Stimulated activated CD4-positive, alpha-beta T cell treated with anti-CD3 and anti-CD28 coated beads, TNF-alpha, amount 100 ng/mL, for 1 hour (primary cell): ENCODE measurements at places on chromosomes 2 and 18.

DNA sequence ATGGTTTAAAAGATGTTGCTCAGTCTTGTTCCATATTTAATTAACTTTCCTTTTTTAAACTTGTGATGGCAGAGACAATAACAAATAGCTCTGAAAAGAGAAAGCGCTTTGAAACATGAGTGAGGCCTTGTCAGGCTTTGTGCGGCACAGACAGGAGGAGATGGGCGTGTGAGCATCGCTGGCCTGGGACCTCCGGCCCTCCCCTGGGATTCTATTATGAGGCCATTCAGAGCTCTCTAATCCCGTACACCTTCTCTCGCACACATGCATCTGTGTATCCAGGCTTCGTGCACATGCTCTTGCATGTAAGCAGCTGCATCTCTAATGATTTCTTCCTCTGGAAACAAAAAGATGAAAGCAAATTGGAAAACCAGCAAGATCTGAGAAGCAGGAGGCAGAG lies 313.7 kb downstream of the ZNF521 start:
- DNase-seq, result no peak

DNA sequence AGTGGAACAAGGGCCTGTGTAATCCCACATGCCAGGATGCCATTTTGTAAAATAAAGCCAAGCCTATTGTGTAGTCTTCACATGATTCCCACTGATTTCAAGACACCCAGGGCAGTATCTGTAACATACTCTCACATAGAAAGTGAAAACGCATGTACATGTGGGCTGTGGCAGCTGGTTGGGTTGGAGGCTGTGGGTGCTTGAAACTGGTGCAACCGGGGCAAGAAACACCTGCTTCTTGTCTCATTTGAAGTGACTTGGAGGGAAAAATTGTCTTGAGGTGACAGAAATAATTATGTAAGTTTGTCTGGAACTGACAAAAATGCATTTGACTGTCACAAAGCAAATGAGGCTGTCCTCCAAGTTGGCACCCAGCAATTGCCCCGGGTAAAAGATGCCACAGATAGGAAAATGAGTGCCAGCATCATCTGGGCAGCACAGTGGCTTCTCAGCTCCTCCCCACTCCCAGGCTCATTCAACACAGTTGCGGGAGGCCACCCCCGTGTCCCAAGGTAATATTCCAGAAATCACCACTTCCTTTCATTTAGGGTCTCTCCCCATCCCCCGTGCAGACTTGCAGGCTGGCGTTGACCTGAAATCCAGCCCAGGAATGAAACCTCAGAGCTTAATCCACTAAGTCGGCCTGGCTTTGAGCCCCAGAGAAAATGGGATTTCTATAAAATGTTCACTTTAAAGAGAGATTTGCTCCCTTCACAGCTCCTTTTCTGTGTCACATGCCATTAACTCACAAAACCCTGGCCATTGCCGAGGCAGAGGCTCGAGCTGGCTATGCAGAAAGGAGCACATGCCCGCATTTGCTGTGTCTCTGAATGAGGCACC lies 293.9 kb upstream of the PARD3B start:
- no peak for DNase-seq

GRCh38 chr2:58072102-58072501 lies 25.5 kb downstream of the VRK2 start:
- DNase-seq, result no peak

GRCh38 chr2:159044804-159045286 lies 76.4 kb downstream of the TANC1 start:
- no peak for DNase-seq

DNA sequence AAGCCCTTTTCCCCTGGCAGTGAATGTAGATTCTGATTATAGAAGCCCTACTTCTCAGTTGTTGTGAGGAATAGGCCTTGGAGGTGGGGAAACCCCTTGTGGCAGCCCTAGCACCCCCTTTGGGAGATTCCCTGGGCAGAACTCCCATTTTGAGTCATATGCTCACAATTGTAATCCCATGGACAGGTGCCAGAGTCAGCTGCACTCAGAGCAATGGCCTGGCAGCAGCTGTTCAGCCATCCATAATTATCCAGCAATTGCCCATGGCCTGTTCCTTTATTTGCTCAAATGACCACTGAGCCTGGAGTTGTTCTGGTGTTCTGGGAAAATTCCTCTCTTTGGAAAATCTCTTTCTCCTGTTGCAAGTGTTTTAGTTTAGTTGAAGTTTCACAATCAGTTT lies 71.7 kb downstream of the PTRHD1 start:
- DNase-seq, result no peak

DNA sequence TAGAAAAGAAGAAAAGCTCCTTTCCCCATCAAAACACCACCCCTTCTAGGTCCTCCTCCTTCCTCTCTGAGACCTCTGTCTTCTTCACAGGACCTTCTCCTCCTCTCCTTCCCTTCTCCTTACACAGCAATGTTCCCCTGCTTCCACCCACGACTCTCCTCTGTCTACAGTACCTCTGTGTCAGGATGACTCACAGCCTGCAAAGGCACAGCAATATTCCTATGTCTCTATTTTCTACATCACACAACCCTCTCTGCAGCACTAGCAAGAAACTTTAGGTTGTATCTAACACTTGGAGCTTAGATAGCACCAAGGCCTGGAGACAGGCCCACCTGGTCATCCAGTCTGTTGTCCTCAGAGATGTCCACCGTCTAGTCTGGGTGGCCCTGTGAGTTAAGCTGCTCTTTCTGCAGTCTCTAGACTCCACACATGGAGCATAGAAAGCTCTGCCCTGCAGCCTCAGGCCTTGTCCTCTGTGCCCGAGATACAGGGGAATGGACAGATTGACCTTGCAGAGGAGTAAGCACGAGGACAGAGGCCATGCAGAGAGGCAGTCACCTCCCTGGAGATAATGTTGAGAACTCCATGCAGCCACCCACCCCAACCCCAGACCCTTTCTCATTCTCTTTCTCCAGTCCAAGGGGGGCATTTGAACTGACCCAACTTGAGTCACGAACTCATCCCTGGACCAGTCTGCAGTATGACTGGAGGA lies 212.0 kb downstream of the TNS1 start:
- no peak for DNase-seq

DNA sequence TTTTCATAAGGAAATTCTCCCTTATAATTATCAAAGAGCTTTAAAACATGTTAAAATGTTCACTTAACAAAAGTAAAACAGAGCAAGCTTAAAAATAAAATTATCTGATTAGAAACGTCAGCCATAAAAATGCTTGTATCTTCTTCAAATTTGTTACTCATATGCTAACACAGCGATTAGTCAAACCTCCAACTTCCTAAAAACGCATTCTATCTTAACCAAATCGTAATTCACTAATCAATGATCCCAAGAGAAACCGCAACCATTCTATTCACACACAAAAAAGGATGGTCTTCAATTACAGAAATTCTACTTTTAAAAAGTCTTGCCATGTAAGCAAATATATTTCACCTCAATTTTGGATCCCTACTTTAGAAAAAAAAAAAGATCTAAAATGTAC lies 1.9 kb downstream of the STK17B start:
- no peak for DNase-seq

- DNase-seq, result no peak
Measured at GRCh38 chr2:147623328-147623727, 221.5 kb upstream of the ACVR2A start.

GRCh38 chr2:38218995-38219394 lies 143.0 kb upstream of the CYP1B1 start:
- no peak for DNase-seq

GRCh38 chr18:80033181-80034067 lies 810 bp upstream of the RBFA start:
- DNase-seq, result peak; percentile 52

- no peak for DNase-seq
Measured at GRCh38 chr2:133418021-133418420, 150.2 kb downstream of the NCKAP5 start.

DNA sequence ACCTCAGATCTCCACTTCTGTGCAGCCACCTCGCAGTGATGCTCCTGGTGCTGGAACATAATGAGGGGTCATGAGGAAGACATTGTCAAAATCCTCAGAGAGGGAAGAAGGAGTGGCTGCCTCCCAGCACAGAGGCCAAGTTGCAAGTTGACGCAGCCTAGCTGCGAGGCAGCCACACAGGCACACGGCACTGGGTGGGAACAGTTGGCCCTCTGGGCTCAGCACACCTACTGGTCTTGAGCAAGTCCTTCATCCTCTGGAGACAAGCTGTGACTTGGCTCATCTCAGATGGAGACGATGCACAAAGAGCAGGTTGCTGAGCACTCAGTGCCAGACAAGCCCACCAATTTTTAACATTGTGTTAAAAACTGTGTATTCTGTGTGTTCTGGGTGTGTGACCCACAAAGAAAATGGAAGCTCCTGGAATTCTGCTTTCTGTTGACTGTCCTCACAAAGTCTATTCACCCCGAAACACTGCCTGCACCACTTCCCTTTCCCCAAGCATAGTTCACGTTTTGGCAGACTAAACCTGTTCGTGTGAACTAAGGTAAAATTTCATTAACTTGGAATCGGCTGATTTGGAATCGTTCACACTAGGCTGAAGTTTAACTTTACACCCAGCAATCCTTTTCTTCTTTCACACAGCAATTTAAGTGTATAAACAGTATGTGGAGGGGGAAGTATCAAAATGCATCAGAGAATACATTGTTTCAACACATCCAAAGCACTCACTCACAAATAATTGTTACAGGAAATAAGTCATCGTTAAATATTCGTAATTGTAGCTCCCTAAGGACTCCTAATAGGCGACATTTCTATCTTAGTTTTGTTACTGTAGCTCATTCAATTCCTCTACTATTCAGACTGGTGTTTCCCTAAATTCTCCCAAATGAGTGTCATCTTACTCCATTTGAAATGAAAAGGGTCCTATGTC lies 266.6 kb upstream of the ID2 start:
- no peak for DNase-seq

DNA sequence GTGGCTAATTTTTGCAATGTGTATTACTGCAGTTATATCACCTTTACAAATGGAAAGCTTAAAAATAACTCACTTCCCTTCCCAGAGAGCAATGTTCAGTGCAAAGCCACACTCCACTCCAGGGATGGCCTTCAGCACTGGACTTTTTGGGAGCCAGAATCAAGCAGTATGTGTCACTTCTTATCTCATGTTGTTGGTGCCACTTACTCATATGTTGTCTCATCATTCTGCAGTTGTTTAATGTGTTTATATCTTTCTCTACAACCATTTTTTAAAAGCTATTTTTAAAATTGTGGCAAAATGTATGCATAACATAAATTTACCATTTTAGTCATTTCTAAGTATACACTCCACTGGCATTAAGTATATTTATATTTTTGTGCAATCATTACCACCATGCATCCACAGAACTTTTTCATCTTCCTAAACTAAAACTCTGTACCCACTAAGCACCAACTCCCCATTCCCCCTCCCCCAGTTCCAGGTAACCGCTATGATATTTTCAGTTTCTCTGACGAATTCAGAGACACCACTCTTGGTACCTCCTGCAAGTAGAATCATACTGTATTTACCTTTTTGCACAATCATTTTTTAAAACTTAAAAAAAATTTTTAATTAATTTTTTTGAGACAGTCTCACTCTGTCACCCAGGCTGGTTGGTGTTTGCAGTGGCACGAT lies 32.1 kb upstream of the CD8A start:
- no peak for DNase-seq

- no peak for DNase-seq
Measured at GRCh38 chr2:226320076-226320948, 479.3 kb downstream of the IRS1 start.

DNA sequence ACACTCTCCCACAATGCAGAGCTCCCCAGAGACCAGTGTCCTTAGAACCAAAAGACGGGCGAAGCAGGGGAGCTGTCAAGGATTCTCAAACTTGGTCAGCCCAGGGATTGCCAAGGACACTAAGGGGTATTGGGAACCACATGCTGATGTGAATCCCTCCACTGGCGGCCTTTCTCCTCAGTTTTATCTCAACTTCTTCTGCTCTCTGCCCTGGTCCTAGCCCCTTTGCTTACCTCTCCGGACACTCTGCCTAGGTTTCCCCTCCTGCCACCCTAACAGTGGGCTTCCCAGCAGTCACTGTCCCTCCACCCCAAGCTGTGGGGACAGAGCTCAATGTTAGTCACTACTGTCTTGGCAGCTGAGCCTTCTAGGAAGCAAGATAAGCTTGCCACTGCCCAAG lies 61.1 kb downstream of the POLR1A start:
- DNase-seq, result no peak

DNA sequence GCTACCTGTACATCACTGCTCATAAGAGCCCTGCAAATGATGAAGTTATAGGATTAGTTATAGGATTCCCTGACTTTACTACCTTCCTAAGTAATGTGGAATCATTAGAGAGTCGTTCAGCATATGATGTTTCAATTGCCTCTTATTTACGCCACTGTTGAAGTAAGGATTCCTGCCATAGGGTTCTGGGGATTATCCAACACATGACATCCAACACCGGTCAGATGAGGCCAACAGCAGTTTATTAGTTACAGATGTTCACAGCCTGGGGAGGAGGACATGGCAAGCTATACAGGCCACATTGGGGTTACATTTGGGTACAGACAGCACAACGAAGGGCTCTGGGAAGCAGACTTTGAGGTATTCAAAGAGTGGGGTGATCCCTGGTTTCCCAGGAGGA lies 134.1 kb upstream of the MC4R start:
- no peak for DNase-seq

- DNase-seq, result no peak
Measured at GRCh38 chr18:5311301-5311989, 15.9 kb upstream of the ZBTB14 start.

- DNase-seq, result no peak
Measured at GRCh38 chr2:9745153-9745899, 97.9 kb upstream of the TAF1B start.

- DNase-seq, result no peak
Measured at GRCh38 chr2:10120877-10121574, 1.5 kb upstream of the RRM2 start.

DNA sequence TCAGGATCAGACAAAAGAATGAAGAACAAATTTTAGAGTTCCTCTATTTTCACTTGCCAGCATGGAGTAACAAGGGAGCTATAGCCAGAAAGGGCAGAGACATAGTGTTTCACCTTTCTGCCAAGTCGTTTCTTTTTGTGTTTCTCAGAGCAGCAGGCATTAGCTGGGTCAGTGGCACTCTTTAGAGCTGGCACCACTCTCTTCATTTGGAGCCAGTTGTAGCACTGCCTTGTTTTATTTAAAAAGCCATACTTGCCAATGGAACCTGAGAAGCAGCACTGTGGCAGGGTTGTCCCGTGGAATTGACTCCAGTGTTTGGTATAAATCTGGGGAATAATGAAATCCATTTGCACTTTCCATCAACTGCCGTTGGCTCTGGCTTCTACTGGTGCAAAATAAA lies 64.0 kb downstream of the LRRTM4 start:
- DNase-seq, result no peak

DNA sequence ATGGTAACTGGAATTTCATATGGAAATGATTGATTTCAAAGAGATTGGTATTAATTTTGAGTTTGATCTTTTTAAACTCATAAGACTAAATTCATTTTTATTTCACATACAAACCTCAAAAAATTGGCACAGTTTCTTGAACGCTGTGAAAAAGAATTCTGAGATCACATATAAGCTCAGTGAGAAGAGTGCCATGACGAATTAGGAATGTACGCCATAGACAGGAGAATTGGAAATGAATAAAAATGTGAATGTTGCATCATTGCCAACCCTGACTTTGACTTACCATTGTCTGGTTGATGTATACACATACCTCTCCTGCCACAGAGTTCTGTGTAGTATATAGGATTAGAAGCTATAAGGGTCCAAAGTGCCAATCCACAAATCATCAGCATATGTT lies 290.4 kb upstream of the ZC3H15 start:
- no peak for DNase-seq

- DNase-seq, result no peak
Measured at GRCh38 chr18:42296723-42297122, 341.7 kb downstream of the PIK3C3 start.

GRCh38 chr2:46497766-46498165 lies 18.4 kb downstream of the TMEM247 start:
- no peak for DNase-seq
